ENCODE measurements at places on chromosomes 1 and 21. TPM values are rescaled to one million over a fixed set of nuclear protein-coding genes. Genes with fewer than 3 reads are reported as not detected.
A peak's percentile ranks its signal among the peaks of the same experiment; 100 is the strongest.

Gene ATAD3A
- 32.1 TPM for total RNA-seq

Gene LRRC7
- 19.1 TPM for total RNA-seq

Gene KRTAP21-2
- total RNA-seq: not detected

Gene LTN1
- total RNA-seq: 32.9 TPM

Gene RBP7
- not detected for total RNA-seq

DNA sequence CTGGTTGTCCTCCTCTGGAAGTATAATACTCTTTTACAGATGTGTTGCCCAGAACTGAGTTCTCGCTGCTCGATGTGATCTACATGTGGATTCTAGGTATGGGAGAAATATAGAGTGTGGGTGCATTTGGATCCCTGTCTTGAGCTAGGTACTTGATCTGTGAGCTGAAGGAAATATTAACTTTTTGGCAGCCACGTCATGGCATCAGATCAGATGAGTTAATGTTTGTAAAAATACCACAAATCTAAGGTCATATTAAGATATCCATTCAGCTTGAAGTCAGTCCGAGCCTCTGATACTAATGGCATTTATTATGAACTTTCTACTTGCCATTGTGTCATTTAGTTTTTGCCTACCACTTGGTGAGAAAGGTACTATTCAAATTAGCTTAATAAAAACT is 24.6 kb downstream of the MAPKAPK2 start:
- no peak overlapping the region for H3K4me3 ChIP-seq
- no peak for DNase-seq
- peaks cover 6% of the 10 kb centered on the region for H3K27me3 ChIP-seq
- peaks cover 61% of the 10 kb centered on the region for H3K4me1 ChIP-seq

- no peaks in the 10 kb centered on the region for H3K36me3 ChIP-seq
- H3K4me1 ChIP-seq: peaks cover 20% of the 10 kb centered on the region
- no peaks in the 10 kb centered on the region for H3K27me3 ChIP-seq
- DNase-seq: no peak
- no peak overlapping the region for H3K4me3 ChIP-seq
Measured at GRCh38 chr1:14954210-14954609, 199.3 kb upstream of the TMEM51 start.

GRCh38 chr1:183733715-183734114 is 71.2 kb upstream of the RGL1 start:
- H3K4me1 ChIP-seq: peaks cover 28% of the 10 kb centered on the region
- peak overlapping the region; percentile 6 for H3K27ac ChIP-seq
- peak overlapping the region; percentile 3 for H3K4me3 ChIP-seq
- H3K27me3 ChIP-seq: no peaks in the 10 kb centered on the region
- H3K36me3 ChIP-seq: no peaks in the 10 kb centered on the region

GRCh38 chr1:241698177-241698576 is 46.1 kb downstream of the WDR64 start:
- H3K4me1 ChIP-seq: no peaks in the 10 kb centered on the region
- no peak for DNase-seq
- no peak overlapping the region for H3K4me3 ChIP-seq
- no peaks in the 10 kb centered on the region for H3K27me3 ChIP-seq

DNA sequence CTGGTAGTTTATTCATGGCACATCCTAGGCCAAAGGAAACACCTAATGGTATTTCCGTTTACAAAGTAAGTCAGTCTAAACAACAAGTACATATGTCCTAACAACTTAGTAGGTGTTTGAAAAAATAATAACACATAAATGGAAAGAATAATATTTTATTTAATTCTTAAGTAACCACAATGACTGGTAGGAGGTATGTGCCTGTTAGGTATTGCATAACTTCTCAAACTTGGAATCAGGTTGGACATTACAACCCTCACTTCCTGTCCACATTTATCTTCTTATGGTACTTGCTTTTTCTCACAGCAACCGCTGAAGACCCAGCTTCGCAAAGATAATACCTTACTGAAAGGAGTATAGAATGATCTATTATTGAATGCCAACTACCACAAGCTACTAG is 64.2 kb downstream of the VPS13D start:
- H3K27me3 ChIP-seq: no peaks in the 10 kb centered on the region
- no peak overlapping the region for H3K4me3 ChIP-seq
- H3K4me1 ChIP-seq: no peaks in the 10 kb centered on the region
- no peak for DNase-seq
